Epithelial cell of alveolus of lung (primary cell): ENCODE measurements at places on chromosomes 4 and X. TPM values are rescaled to one million over a fixed set of nuclear protein-coding genes. Genes with fewer than 3 reads are reported as not detected.

COQ2 gene
- 9.0 and 19.1 TPM in 2 replicates for total RNA-seq

CNGA1 gene
- 0.91 TPM in 1 of 2 replicates, not detected in the other for total RNA-seq

ATG4A gene
- 10.1 and 11.0 TPM in 2 replicates for total RNA-seq

RBMXL3 gene
- total RNA-seq, result not detected in 2 replicates

QRFPR gene
- 0.26 TPM in 1 of 2 replicates, not detected in the other for total RNA-seq

S100P gene
- 0.39 TPM in 1 of 2 replicates, not detected in the other for total RNA-seq

HNRNPDL gene
- total RNA-seq, result 156 and 180 TPM in 2 replicates

CENPI gene
- 6.5 and 14.6 TPM in 2 replicates for total RNA-seq

RS1 gene
- not detected in 2 replicates for total RNA-seq
